SK-N-DZ (cell line): ENCODE measurements at places on chromosomes 5 and 9.

DNA sequence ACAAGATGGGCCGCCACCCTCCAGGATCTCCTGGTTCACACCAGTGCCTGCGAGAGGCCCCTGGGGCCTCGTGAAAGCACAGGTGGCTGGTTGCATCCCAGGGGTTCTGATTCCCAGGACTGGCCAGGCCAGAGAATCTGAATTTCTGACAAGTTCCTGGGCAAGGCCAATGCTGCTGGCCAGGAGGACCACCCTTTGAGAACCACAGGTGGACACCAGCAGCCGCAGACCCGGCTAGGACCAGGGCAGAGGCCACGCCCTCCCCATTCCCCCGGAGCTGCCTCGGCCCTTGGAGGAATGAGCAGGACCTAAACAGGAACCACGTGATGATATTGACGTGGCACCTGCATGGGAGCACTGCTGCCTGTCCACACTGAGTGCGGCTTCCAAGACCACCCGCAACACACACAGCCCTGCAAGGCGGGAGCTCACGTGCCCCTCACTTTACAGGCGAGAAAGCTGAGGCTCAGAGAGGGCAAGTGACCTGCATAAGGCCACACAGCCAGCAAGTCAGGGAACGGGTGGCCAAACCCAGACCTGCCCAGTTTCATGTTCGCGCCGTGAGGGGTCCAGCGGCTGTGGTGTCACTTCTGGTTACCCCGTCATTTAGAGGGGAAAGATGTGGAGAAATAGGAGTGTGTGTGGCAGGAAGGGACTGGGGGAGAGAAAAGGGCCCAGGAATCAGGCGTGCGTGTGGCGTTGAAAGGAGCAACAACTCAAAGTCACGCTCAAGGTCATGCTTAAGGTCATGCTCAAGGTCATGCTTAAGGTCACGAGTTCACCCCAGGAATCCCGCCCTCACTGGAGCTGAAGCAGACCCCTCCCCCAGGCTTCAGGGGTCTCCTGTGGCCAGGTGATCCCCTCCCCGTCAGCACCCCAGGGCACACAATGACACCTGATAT, 105.9 kb upstream of the IER5L start:
- no peak for DNase-seq

DNA sequence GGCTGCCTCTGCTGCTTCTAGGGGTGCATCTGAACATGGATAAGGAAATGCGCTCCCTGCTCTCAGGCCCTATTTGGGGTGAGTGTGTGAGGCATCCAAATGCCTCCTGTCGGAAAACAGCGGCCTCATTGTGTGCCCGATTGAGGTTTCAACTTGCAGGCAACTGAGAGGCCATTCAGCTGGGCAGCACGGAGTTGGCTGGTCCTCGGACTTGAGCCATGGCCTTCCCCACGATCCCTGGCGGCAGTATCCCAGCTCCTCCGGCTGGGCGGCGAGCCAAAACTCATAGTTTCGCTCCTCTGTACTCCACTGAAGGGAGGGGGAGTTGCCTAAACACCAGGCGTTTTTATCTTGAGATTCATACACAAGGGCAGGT, 597.3 kb upstream of the SGCD start:
- DNase-seq: no peak

DNA sequence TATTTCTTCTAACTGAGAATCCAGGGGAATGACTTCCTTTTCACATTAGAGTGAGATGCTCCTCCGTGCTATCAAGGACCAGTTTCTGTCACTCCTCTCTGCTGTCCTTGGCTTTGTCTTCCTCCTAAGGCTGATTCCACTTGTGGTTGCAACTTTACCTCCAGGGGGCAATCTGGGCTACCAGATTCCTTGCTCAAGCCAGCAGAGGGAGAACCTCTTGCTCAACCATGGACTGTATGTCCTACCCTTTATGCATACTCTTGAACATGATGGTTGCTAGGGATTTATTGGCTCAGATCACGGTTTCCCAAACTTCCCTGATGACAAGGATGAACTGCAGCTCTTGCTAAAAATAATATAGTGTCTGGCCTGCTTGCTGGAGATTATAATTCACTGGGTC, 24.0 kb downstream of the NNT start:
- peak; percentile 72 for DNase-seq

DNA sequence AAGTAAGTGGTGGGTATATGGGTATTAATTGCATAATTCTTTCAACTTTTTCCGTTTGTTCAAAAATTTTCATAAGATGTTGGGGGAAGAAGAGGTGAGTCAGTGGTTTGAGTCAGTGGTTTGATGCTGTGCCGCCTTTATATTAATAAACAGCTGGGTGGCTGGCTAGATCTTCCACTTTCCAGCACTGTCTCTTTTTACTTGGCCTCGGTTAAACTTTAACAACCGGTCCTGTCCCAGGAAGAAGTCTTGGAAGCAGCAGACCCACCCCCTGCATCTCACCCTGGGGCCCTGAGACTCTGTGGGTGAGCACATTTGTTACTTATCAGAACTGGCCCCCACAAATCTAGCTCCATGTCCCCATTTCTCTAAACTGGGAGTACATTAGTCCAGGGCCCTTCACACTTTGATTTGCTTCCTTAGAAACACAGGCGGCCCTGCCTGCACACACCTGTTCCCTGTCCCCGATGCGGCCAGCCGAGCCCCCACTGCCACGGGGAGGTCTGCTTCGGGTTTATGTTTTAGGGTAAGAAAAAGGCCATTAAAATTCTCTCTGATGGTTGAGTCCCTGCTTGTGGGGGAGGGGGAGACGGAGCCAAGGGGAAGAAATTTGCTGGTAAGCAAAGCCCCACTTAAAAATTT, 90.7 kb downstream of the PTCH1 start:
- DNase-seq: peak; percentile 24

DNA sequence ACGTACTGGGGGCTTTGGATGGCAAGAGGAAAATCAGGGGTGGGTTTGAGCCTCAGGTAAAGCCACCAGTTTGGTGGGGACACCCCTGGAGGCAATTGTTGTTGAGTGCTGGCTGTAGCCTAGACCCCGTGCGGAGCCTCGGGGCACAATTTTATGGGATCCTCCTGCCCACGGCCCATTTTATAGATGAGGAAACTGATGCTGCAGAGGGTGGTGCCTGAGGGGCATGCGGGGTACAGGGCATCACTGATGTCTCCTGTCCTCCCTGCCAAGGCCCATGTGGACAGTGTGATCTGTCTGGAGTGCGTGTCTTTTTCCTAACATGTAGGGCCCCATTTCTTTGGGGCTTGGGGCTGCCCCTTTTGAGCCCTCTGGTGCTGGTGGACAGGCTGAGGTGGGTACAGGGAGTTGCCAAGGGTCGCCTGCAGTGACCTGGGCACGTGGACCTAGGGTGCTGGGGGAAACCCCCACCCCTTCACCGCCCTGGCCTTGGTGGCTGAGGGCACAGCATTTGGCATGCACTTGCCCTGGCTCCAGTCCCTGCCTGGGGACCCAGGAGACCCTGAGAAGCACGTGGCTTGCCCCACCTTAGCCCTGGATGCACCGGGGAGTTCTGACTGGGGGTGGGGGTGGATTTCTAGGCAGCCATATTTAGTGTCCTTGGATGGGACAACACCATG, 22.1 kb downstream of the WNK2 start:
- DNase-seq: no peak

- no peak for DNase-seq
Measured at GRCh38 chr9:32161209-32161608, 223.2 kb upstream of the ACO1 start.

DNA sequence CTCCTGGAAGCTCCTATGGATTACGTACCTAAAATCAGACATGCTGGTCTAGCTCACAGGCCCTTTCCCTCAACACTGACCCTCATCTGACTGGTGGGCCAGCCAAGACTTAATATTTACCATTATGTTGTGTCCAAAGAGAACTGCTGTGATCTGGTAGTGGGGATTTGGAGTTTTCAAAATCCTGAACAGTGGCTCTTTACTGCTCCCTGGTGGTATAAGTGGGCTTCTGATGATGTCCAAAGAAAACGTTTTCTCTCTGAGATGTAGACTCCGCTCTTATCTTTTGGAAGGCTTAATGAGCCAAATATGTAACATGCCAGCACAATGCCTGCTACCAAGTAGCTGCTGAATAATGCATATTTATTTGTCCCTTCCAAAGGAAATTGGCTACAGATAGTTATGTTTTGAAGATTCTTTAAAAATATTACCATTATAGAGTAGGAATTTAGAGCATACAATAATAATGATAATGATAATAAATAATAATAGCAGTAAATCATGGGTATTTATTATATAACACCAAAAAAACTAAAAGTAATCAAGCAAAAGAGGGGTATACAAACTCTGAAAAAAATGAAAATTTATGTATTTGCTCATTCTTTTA, 406.6 kb upstream of the TNC start:
- peak; percentile 62 for DNase-seq

GRCh38 chr9:89805571-89806292, 200.9 kb downstream of the GADD45G start:
- DNase-seq: no peak

DNA sequence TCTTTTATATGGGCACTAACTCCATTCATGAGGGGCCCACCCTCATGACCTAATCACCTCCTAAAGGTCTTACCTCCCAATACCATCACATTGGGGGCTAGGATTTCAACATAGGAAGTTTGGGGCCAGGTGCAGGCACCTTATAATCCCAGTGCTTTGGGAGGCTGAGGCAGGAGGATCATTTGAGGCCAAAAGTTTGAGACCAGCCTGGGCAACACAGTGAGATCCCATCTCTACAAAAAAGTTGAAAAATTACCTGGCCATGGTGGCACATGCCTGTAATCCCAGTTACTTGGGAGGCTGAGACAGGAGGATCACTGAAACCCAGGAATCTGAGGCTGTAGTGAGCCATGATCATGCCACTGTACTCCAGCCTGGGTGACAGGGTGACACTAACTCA, 76.7 kb downstream of the MYO10 start:
- DNase-seq: no peak

- no peak for DNase-seq
Measured at GRCh38 chr9:125650271-125650737, 56.7 kb downstream of the MAPKAP1 start.

- peak; percentile 11 for DNase-seq
Measured at GRCh38 chr9:120579139-120580050, 572 bp downstream of the CDK5RAP2 start.

DNA sequence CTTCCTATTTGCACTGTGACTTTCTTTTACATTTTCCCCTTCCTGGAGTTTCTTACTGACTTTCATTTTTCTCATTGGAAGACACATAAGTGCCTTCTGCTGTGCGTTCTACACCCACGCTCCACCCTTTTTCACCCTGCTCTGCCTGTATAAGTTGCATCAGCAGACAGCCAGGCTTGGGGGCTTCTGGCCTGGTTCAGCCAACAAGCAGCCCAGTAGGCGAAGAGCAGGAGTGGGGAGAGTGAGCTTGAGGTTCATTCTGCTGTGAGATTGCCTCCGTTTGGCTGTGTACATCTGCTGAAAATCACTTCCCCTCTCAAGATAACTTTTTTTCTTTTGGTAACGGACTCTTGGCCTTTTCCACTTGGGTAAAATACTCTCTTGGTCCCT, 38.4 kb downstream of the RASGRF2 start:
- DNase-seq: no peak

DNA sequence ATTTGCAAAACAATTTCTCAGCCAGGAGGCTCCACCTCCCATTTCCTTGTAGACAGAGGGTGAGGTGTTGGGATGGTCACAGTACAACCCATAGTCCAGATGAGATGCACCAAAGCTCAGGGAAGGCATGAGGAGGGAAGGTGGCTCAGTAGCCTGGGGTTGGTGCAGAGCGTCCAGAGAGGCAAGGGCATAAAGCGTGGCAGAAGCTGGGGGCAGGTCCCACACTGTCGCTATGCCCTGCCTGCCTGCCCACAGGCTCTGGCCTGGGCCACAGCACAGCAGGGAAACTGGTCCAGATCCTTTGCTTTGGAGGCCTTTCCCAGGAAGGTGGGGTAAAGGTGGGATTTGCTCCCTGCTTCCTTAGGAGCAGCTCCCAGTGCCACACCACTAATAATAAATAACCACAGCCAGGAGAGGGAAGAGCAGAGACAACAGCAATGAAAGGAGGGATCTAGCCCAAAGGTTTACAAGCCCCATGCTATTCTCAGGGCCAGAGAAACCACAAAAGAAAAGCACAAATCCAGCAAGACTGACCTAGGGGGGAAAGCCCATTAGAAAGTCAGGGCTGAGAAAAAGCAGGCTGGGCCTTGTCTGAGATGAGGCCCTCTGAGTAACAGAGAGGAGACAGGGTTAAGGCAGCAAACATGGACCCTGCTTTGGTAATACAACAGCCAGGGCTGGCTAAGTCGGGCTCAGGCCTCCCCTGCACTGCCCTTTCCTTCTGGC, 27.2 kb downstream of the PCDHGC5 start:
- no peak for DNase-seq

- no peak for DNase-seq
Measured at GRCh38 chr5:54013556-54014194, 296.7 kb downstream of the ARL15 start.

- no peak for DNase-seq
Measured at GRCh38 chr5:84599964-84600363, 215.3 kb upstream of the EDIL3 start.

DNA sequence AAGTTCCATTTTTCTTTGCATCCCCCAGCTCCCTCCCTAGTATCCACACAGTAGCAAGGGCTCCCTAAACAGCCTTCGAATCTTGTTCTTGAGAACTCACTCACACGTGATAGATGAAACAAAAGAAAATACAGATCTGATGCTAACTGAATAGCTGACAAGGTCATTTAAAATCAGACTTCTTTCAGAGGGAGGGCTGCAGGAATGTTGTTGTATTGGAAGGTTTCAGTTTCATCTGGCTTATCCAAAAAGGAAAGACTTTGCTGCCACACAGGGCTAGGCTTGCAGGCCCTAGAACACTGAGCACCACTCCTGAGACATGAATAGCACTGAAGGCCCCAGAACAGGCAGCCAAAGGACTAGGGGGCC, 3.2 kb downstream of the CD180 start:
- no peak for DNase-seq

GRCh38 chr9:137383784-137384756, 38.9 kb downstream of the EXD3 start:
- no peak for DNase-seq

DNA sequence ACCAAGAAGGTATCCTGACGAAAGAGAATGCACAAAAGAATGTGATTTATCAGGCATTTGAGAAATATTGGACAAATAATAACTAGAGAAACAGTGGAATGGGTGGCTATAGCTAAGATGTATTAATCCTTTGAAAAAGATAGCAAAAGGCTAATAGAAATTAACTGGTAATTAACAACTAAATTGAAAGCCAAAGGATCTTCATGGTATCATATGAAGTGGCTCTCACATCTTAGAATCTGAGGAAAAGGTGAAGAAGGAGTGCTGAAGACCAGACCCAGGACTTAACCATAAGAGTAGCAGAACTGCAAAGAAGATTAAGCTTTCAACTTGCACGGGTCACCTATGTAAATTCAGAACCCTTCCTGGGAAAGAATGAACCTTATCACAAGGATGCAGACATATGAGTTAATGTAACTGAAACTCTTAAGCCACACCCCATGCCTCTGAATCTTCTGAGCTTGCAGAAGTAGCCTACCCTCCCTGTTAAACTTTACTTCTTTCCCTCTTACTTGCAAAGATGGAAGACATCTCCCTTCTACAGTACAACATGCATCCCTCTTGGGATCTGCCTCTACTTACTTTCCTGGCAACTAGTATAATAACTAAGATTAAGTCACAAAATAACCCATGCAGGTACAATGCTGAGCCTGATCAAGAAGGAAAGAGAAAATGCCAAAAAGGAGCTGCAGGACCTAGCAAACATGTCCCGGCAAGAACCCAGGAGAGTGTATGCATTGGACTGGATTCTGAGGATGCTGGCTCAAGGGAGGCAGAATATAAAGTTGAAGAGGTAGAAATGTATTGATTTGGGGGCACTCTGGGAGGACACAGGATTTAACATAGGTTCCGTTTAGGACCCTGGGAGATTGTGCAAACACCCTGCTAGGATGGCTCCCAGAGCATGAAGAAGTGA, 395.5 kb upstream of the SLC30A5 start:
- no peak for DNase-seq

- DNase-seq: no peak
Measured at GRCh38 chr9:105295201-105295550, 50.7 kb downstream of the SLC44A1 start.
